Activated CD4-positive, alpha-beta memory T cell treated with anti-CD3 and anti-CD28 coated beads for 36 hours (primary cell): ENCODE measurements at places on chromosomes 16 and 17.

GRCh38 chr17:38922538-38923297 lies 2.7 kb upstream of the LASP1NB start:
- peak; percentile 10 for DNase-seq

DNA sequence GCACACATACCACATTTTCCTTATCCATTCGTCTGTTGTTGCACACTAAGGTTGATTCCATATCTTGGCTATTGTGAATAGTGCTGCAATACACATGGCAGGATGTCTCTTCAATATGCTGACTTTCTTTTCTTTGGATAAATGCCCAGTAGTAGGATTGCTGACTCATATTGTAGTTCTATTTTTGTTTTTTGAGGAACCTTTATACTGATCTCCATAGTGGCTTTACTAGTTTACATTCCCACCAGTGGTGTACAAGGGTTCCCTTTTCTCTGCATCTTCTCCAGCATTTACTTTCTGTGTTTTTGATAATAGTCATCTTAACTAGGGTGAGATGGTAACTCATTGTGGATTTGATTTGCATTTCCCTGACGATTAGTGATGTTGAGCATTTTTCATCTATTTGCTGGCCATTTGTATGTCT lies 118.1 kb downstream of the STXBP4 start:
- DNase-seq = no peak

DNA sequence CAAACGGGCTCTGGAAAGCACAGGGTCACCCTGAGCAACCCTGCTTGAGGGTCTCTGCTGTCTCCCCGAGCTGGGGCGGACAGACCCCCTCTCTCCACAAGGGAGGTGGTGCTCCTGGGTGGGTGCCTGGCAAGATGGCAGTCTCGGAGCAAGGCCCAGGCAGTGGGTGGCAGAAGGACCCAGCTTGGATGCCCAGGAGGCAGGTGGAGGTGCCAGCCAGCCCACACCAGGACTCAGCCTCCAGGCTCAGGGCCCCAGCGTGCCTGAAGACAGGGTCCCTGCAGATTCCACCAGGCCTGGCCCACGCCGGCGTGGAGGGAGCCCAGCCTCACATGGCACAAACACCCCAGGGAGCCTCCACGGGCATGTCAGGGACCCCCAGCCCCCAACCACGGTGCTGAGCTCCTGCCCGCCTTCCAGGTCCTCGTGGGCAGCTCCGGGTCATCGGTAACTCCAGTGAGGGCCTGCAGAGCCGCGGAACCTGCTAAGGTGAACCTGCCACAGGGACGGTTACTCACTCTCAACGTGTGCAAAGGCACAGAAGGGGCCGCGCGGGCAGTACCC lies 20.8 kb downstream of the UNKL start:
- DNase-seq = no peak

GRCh38 chr17:79192503-79193351 lies 118.1 kb downstream of the ENGASE start:
- DNase-seq = peak; percentile 38

- DNase-seq = peak; percentile 74
Measured at GRCh38 chr16:69396187-69397061, 10.6 kb upstream of the TERF2 start.

DNA sequence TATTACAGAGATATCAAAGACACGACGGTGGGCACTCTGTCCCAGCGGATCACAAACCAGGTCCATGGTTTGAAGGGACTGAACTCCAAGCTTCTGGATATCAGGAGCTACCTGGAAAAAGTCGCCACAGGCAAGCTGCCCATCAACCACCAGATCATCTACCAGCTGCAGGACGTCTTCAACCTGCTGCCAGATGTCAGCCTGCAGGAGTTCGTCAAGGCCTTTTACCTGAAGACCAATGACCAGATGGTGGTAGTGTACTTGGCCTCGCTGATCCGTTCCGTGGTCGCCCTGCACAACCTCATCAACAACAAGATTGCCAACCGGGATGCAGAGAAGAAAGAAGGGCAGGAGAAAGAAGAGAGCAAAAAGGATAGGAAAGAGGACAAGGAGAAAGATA lies 8.7 kb downstream of the PSMD7 start:
- no peak for DNase-seq

- no peak for DNase-seq
Measured at GRCh38 chr17:62591333-62591732, 36.1 kb upstream of the MRC2 start.

DNA sequence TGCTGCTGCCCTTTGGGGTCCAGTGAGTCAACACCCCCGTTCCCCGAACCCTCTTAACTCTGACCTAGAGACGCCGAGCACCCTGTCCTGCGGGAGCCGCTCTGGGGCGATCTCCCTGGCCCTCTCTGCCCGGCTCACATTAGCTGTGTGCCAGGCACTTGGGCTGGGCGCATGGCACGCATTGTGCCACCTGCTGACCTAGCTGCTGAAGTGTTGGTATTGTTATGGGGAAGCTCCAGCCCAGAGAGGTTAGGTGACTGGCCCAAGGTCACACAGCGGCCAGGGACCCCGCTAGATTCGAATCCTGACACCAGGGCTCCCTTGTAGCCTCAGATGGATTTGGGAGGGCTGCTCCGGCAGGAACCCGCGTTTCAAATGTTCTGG lies 1.1 kb downstream of the HSD17B1 start:
- peak; percentile 37 for DNase-seq

DNA sequence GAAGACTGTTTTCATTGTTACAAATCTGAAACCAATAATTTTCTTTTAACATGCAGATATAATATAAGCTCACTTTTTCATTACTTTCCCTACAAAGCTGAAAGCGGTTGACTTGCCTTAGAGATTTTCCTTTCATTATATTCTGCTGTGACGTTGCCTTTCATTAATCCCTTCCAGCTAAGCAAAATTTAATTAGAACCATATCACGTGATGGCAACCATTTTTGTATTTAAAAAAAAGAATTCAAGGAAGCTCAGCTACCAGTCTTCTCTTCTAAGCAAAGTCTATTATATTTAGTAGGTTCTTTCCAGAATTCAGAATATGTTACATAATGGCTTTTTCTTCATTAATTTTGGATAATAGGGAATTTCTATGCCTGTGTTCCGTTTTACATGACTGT lies 186.5 kb downstream of the PRKCA start:
- no peak for DNase-seq

DNA sequence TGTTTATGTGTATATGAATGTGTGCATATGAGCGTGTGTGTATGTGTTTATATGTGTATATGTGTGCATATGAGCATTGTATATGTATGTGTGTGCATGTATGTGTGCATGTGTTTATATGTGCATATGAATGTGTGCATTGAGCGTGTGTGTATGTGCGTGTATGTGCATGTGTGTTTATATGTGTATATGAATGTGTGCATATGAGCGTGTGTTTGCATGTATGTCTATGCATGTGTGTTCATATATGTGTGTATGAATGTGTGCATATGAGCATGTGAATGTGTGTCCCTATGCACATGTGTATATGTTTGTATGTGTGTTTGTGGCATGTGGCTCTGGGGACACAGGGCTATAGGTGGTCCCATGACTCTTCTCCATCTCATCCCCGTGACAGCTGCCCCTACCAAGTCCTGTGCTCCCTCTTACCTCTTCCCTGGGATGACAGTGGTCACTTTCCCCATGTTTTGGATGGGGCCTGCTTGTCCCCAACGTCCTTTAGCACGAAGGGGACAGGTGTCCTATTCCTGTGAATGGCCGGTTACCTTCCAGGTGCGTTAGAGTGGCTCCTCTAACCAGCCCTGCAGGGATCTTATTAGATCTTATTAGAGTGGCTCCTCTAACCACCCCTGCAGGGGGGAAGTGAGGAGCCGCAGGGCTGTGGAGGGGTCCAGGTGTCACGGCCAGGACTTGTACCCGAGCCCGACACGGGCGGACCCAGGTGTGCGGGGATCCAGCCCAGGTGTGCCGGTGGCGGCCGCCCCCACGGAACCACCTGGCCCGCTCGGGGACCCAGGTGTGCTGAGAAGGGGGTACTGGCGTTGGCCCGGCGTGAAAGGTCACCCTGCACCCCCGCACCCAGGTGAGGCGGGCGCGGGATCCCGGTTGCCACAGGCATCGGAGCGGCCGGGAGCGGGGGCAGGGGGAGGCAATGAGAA lies 105.6 kb downstream of the SEC14L1 start:
- no peak for DNase-seq

GRCh38 chr17:10304758-10305300 lies 68.0 kb downstream of the MYH13 start:
- no peak for DNase-seq

DNA sequence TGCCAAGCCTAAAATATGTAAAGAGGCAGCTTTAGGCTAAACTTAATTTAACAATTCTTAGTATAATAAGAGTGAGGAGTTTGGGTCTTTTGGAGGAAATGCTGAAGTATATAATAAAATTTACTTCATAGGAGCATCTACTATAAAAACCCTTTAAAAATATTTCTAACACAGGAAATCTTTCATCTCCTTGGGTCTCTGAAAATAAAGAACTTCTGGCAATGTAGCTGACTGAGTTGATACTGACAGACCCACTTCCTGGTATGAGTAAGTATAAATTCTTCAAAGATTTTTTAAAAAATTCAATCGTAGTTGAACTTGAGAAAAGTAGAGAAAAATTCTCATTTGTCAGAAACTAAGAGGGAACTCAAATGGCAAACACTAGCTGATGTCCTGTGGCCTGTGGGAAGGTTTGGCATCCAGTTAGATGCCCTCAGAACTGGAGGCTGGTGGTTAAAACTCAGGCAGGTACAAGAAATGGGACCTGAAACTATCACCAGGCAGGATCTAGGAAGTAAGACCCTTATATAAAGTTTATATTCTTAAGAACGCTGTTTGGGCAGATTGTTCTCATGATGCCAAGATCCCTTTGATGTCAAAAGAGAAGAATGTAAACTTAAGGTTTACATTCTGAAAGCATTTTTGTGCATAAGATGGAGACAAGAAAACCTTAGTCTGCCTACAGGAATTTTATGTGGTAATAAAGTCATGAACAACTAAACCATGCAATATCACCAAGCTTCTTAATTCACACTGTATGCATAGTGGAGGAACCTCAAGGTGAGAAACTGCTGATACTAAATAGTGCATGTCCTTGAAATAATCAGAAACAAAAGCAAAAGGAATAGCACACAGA lies 6.2 kb downstream of the KRTAP4-6 start:
- no peak for DNase-seq

- no peak for DNase-seq
Measured at GRCh38 chr16:57482845-57483545, 3.3 kb downstream of the DOK4 start.

- DNase-seq = no peak
Measured at GRCh38 chr16:58542291-58542690, 27.0 kb downstream of the SETD6 start.

DNA sequence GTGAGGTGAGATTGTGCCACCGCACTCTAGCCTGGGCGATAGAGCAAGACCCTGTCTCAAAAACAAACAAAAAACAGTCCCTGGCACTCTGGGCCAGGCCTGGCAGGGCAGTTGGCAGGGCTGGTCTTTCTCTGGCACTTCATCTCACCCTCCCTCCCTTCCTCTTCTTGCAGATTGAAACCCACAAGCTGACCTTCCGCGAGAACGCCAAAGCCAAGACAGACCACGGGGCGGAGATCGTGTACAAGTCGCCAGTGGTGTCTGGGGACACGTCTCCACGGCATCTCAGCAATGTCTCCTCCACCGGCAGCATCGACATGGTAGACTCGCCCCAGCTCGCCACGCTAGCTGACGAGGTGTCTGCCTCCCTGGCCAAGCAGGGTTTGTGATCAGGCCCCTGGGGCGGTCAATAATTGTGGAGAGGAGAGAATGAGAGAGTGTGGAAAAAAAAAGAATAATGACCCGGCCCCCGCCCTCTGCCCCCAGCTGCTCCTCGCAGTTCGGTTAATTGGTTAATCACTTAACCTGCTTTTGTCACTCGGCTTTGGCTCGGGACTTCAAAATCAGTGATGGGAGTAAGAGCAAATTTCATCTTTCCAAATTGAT lies 24.8 kb downstream of the STH start:
- no peak for DNase-seq

DNA sequence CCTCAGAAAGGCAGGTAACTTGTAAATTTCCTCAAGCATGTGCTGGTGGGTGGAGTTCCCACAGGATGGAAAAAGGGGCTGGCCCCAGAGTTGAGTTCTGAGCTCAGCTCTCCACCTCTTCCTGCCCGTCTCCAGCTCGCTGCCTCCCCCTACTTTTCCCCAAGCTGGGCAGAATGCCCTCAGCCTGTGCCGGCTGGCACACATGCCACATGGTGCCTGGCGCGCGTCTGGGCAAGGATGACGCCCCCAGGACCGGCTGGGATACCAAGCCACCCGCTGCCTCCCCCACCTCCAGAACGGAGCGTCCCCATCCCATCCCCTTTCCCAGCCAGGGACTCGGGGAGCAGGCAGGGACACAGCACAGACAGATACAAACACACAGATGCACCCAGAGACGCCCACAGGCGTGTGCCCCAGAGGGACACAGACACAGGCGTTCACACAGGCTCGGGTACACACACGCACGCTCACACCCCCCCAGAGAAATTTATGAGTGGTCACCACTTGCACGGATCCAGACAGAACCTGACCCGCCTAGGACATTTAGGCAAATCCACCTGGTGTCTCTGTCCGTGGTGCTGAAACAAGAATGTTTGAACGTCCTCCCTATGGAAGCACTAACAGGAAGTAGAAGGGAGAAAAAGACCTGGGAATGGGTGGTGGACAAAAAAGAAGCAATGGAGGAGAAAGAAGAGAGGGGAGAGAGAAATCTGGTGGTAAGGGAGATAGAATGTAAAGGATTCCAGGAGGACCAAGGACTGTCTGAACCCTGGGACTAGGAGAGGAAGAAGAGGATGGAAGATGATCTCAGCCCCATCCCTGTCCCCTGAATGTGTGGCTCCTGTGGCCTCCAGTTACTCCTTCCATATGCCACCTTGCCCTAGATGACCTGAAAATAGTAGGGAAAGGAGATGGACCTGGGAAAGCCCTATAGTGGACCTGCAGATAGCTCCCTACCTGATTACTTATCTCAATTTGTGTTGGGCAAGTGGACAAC lies 15.5 kb downstream of the NEUROD2 start:
- peak; percentile 38 for DNase-seq

- DNase-seq = no peak
Measured at GRCh38 chr17:65554553-65555223, 6.8 kb downstream of the AXIN2 start.

DNA sequence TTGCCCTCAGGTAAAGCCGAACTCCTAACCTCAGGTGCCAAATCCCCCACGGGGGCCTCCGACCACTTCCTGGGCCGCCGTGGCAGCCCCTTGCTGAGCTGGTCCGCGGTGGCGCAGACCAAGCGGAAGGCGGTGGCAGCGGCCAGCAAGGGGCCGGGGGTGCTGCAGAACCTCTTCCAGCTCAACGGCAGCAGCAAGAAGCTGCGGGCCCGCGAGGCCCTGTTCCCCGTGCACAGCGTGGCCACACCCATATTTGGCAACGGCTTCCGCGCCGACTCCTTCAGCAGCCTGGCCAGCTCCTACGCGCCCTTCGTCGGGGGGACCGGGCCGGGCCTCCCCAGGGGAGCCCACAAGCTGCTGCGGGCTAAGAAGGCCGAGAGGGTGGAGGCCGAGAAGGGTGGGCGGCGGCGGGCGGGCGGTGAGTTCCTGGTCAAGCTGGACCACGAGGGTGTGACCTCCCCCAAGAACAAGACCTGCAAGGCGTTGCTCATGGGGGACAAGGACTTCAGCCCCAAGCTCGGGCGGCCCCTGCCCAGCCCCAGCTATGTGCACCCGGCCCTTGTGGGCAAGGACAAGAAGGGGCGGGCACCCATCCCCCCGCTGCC lies 51.6 kb downstream of the ACTG1 start:
- no peak for DNase-seq
